ENCODE measurements at places on chromosomes 11 and 22. TPM values are rescaled to one million over a fixed set of nuclear protein-coding genes. Genes with fewer than 3 reads are reported as not detected.

DNA sequence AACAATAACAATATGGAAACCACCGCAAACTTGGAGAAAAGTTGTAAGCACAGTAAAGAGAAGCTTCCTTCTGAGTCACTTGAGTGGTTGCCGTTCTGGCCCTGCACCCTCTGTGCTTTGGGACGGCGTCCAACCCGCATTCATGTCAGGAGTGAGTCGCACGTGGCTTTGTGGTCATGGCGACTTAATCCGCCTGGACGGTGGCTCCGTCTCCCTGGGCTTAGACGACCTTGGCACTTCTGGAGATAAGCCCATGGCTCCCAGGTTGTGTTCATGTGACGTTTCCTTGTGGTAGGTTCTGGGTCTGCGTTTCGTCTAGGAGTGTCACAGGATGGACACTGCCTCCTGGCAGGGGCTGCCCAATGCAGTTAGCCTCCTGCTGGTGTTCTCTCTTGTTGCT is 40.5 kb downstream of the TPCN2 start:
- no peak for DNase-seq

GRCh38 chr11:10808235-10808552 is 532 bp downstream of the EIF4G2 start:
- DNase-seq = no peak

- peak; percentile 84 for DNase-seq
Observed at GRCh38 chr11:119316016-119316728, 758 bp downstream of the MCAM start.

DNA sequence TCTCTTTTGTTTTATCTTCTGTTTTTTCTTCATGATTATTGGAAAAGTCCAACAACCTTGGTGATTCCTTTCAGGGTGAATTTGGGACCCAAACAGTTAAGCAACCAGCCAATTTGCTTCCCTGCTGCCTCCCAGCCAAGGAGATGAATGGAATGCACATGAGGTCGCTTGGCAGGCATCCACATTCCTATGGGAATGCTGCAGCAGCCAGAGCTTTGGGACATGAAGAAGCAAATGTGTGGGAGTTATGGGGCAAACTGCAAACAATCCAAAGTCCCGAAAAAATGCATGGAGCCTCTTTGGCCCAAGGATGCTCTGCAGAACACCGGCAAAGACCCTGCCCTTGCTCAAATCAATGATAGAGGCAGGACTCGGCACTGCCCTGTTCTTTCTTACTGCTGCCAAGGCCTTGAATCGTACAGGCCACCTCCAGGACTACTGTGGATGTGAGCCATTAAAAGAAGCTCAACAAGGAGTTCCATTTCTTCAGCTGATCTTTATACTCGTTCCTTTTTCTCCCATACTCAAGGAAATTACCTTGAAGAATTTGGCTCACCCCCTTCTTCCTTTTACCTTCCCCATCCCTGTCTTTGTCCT is 117.3 kb upstream of the TEAD1 start:
- peak; percentile 94 for DNase-seq

- DNase-seq = no peak
Observed at GRCh38 chr11:63586451-63587166, 23.4 kb upstream of the PLAAT2 start.

DNA sequence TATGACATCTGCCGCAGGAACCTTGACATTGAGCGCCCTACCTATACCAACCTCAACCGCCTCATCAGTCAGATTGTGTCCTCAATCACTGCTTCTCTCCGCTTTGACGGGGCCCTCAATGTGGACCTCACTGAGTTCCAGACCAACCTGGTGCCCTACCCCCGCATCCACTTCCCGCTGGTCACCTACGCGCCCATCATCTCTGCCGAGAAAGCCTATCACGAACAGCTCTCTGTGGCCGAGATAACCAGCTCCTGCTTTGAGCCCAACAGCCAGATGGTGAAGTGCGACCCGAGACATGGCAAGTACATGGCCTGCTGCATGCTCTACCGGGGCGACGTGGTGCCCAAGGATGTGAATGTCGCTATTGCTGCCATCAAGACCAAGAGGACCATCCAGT is 16.0 kb downstream of the TUBA8 start:
- no peak for DNase-seq

DNA sequence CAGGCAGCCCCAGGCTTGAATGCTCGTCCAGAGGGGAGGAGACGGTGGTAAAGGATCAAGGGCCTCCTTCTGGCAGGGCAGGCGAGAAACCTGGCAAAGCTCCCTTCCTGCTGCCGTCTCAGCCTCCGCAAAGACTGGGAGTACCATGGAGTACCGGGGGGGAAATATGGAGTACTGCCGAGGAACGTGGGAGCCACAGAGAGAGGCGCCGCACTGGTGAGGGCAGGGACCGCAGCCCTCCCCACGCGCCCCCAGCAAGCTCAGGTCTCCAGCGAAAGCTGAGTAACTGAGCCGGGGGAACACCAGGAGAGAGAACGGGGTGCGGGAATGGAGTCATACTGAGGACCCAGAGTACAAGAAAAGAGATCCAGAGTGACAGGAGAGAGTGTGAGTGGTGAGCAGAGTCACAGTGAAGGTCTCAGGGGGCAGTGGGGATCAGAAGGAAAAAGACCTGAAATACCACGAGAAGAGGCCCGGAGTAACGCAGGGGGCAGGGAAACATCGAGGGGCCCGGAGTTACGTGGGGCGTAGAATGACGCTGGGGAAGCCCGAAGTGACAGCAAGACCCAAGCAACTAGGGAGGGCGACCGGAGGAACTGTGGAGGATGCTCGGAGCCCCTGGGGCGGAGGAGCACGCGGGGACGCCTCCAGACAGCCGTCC is 740 bp downstream of the EML3 start:
- DNase-seq = no peak

DNA sequence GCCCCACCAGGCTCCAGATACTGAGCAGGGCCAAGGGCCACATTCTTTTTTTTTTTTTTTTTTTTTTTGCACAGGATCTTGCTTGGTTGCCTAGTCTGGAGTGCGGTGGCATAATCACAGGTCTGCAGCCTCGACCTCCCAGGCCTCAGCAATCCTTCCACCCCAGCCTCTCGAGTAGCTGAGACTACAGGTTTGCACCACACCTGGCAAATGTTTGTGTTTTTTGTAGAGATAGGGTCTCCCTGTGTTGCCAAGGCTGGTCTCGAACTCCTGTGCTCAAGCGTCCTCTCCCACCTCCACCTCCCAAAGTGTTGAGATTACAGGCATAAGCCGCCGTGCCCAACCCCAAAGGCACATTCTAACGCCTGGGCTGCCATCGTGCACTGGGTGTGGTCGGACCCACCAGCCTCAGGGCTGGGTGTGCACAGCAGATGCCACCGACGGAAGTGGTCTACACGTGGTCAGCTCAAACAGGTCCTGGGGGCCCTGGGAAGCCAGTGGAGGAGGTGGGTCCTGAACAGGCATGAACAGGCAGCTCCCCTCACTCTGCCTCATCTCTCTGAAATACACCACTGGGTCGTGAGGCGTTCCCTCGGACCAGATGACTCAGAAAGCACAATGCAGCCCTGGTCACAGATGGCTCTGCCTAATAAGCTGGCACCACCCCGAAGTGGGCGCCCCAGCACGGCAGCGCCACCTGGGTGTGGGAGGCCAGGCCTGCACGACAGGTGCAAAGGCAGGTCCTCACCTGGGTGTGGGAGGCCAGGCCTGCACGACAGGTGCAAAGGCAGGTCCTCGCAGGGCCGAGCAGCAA is 5.1 kb upstream of the B4GALNT4 start:
- DNase-seq = no peak

GRCh38 chr11:111514216-111515031 is at the start of gene HOATZ:
Gene HOATZ (plus strand): TSS chr11:111514778. CDS start chr11:111514785, 7 bp downstream.
- peak; percentile 22 for DNase-seq

DNA sequence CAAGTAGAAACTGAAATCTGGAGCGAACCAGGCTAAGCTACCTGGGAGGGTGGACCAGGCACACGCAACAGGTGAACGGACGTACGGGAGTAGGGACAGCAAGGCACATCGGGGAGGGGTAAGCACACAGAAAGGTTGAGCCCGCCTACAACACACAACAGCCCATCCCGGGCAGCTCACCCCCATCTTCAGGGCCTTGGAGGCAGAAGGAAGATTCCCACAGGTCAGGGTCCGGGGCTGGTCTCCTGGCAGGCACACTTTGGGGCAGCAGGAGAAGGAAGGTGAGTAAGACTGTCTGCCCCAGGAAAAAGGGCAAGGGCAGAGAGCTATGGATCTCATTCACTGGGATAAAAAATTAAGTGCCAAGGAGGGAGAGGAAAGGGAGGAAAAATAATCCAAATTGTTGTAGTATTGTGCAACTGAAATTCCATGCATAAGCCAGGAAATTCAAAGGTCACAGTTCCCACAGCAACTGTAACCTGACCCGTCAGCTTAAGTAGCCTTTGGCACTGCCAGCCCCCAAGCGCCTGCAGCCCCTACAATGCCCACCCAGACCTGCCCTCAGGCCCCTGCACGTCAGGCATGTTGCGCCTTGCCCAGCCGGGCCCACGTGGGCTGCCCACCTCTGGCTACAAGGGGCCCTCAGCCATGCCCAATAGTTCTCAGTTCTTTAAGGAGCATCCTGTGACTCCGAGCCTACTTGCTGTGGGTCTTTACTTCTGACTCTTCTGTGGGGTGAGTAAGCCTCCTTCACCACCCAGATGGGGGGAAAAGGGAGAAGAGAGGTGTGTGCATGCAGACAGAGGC is 51.8 kb downstream of the MICAL3 start:
- DNase-seq = no peak

DNA sequence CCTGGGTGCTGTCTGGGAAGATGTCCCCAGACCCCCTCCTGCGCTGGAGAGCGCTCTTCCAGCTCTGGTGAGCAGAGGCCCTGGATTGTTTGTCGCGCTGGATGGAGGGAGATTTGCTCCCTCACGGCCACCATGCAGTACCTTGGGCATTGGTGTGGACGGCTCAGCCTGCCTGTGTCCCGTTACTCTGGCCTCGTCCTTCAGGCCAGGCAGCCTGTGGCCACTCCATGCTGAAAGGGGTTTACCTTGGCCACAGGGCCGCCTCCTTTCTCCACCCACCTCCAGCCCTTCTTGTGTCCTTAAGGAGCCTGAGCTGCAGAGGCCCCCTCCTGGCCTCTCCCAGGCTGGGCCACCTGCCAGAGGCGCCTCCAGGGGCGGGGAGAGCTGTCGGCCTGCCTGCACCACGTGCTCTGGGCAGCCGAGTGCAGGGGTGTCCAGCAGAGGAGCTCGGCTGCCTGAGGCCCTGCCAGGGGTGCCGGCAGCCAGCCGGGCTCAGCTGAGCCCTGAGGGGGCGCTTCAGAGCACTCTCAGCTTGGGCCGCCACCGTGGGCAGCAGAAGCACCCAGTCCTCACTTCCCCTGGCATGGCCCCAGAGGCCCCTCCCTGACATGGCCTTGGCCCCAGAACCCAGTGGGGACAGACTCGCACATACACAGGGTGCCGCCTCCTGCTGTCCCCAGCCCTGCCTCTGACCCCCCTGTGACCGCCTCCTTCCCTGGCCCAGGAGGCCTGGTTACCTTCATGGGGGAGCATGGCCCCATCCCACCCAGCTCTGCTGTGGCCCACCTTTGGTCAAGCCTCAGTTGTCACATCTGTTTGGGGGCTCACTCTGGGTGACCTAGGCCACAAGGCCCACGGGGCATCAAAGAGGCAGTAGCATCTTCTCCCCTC is 3.4 kb downstream of the CCND1 start:
- DNase-seq = no peak

DNA sequence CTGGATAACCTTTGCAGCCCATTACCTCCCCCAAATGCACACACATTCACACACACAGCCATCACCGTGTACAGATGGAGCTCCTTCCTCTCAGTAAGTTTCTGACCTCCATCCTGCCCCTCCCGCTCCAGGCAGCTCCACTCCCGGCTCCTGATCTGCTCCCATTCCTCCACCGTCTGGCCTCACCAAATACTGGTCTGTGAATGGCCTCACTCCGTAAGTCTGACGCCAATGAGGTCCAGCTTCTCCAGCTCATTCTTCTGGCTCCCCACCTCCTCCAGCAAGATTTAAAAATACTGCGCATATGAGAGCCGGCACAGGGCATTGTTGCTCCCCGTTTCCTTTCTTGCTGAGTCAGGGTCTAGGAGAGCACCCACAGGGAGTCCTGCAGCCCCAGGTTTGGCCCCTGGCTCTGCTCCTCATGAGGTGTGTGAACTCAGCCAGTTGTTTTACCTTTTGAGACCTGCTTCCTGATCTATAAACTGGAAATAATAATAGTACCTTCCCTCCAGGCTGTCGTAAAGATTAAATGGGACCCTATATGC is 14.0 kb upstream of the TUB start:
- DNase-seq = peak; percentile 8

FADS2 gene
- 448 TPM for polyA plus RNA-seq

RASGRP2 gene
- polyA plus RNA-seq = 58.7 TPM

All from spinal cord (tissue), 10 donors.